Neuronal stem cell (in vitro differentiated cells): ENCODE measurements at places on chromosomes 11 and 22.

GRCh38 chr11:61587951-61588727, 7.3 kb upstream of the SYT7 start:
- DNase-seq: peak; percentile 41

DNA sequence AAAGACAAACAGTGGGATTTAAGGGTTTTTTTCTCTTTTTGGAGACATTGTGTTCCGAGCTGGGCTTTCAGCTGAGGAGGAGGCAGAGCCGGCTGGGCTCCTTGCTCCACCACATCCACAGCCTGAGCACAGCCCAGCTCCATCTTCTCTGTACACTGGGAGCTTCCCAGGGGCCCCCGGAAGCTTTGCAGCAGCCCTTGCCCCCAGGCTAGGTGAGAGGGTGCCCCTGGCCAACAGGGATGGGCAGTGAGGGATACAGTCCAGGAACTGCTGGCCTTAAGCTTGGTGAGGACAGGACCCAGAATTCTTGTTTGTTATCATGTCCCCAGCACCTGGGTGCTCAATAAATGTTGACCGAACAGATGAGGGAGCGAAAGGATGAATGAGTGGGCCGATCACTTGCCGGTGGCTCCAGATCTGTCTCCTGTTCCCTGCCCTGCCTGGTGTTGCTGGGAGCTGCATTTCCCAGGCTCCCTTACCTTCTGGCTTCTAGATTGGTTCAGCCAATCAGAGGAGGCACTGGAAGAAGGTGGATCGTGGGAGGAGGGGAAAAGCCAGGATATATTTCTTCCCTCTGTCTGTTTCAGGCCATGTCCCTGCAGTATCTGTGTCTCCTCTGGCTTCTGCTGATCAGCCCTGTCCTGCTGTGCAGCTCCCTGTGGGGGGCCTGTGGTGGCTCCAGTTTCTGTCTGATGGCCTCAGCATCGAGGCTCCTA, 26.5 kb upstream of the NECTIN1 start:
- DNase-seq: no peak

DNA sequence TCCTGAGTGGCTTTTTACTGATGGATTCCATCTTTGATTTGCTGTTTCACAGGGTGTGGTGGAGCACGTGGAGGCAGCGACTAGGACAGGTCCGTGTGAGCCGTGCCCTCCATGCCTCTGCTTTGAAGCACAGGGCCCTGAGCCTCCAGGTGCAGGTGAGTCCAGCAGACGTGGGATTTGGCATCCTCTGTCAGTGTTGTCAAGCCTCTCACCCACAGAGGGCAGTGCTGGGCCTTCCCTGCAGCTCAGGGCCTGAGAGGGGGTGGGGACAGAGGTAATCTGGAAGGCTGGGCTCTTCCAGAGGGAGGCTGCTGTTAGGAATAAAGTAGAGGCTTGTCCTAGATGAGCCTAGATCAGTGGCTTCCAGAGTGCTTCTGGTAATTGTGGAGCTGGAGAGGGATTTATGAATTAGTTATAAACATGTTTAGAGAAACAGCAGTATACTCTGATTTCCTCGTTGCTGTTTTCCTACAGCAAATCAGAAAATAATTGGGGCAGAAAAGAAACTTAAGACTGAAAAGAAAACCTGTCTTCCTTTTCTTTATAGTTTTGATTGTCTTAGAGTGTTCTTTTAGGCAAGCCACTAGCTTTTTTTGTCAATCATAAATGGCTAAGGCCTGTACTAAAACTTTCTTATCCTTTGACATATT, 65.0 kb downstream of the SFI1 start:
- peak; percentile 63 for DNase-seq

DNA sequence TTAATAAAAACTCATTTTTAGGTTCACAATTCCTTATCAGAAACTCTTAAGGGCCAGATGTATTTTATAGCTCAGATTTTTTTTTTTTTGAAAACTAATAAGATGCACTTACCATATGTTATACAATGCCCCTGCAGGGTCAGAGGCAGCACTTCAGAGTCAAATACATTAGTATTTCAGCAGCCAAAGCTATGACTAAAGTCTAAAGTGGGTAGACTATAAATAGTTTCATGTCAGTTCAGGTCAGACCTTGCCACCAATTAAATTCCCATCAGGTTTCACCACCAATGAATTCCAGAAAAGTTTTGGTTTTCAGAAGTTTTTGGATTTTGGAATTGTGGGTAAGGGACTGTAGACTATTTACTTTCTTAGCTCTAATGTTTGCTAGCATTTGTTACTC, 75.9 kb downstream of the FAM83F start:
- no peak for DNase-seq

- DNase-seq: peak; percentile 20
Observed at GRCh38 chr11:62193952-62194351, 3.9 kb downstream of the SCGB1D1 start.

DNA sequence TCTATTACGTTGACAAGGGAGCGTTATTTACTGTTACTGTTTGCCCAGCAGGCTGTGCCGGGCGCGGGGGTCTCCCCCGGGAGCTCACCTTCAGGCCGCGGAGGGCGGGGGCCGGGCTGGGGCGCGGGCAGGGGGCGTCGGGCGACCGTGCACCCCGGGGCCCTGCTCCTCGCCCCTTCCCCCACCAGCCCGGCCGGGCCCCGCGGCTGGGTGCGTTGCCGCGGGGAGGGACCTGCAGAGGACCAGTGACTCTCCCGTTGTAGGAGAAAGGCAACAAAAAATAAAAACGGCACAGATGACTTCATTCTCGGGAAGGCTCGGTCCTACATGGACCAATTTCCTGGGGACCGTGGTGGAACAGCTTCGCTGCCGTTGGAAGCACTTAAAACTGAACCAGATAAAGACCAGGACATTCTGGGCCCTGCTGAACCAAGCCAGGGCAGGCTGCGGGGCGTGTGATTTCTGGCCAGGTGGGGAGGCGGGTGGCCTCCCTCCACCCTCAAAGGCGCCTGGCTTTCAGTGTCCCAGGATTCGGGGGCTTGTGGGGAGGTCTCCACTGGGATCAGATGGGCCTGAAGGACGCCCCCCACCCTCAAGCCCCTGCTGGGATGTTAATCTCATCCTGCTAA, 57.4 kb downstream of the IGLL1 start:
- DNase-seq: no peak

DNA sequence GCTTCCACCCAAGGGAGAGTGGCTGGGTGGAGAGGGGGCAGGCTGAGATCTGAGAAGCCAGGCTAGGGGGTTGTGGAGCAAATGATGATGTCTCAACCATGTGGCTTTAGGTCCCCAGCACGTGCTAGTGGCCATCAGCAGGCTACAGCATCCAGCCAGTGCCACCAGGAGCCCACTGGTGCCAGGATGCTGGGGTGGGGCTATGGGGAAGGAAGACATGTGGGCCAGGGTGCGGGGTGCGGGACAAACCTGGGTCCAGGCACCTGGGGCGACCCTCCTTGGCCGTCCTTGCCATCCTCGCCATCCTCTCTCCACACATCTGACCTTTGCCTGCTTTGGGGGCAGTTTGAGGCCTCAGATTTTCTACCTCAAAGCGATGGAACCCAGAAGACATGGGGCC, 104.3 kb downstream of the KCNQ1 start:
- DNase-seq: no peak

DNA sequence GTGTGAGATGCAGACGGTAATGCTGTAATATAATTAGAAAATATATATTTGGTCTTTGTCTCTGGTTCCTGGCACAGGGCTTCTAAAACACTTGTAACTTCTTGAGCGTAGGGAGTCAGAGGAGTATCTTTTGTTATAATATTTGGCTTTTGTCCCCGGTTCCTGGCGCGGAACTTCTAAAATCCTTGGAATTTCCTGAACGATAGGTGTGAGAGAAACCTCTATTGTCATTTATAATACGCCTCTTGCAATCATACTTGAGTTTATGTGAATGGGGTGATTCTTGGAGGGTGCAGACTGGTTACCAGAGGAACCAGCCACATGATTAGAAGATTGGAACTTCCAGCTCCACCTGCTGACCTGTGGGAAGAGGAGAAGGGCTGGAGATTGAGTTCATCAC, 54.1 kb upstream of the ZBED5 start:
- no peak for DNase-seq

GRCh38 chr11:46363031-46363407, 15.8 kb downstream of the DGKZ start:
- DNase-seq: no peak
